Large intestine (tissue), 12 donors: ENCODE measurements at places on chromosomes 1 and 21. TPM values are rescaled to one million over a fixed set of nuclear protein-coding genes. Genes with fewer than 3 reads are reported as not detected.
A peak's percentile ranks its signal among the peaks of the same experiment; 100 is the strongest.

GRCh38 chr1:92411511-92411910 is 75.2 kb downstream of the GFI1 start:
- DNase-seq, result peak; percentile 5

- no peak for DNase-seq
Observed at GRCh38 chr1:40842691-40843090, 19.5 kb downstream of the CITED4 start.

DNA sequence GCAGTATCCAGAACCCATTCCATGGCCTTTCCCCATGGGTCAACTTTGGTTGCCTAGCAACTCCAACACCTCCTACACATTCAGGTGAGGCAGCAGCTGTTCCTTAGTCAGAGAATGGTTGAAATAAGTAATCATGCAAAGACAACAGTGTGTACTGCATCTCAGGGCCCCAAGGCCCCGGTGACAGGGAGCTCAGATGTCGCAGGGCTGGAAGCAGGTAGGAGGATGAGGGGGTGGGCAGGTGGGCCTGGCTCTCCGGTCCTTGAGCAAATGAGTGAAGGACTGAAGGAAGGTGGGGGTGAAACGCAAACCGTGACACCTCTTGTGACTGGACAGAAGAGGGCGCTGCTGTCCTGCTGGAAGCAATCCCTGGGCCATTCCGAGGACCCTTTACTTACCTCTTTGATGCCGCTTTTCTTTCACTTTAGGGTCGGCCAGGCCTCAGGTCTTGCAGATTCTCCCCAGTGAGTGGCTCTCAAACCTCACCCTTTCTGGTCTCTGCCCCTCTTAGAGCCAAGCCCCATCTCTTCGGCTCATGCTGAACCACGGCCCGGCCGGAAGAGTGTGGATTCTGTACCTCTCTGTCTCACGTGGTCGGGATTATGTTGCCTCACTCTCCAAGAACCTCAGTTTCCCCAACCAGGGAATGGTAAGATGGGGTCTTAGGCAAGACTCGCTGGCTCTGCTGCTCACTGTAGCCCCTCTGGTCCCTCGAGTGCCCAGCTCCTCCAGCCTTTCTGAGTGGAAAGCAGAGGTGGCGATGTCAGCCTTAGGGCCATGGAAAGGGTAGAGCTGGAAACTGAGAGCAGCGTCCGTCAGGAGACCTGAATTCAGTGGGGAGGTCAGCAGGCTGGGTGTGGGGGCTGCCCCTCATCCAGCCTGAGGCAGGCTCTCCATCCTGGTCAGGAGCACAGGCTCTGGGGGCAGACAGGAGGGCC is 5.6 kb upstream of the KCNA10 start:
- DNase-seq, result peak; percentile 18

GRCh38 chr1:60488847-60489246 is 415.3 kb upstream of the C1orf87 start:
- DNase-seq, result no peak

DNA sequence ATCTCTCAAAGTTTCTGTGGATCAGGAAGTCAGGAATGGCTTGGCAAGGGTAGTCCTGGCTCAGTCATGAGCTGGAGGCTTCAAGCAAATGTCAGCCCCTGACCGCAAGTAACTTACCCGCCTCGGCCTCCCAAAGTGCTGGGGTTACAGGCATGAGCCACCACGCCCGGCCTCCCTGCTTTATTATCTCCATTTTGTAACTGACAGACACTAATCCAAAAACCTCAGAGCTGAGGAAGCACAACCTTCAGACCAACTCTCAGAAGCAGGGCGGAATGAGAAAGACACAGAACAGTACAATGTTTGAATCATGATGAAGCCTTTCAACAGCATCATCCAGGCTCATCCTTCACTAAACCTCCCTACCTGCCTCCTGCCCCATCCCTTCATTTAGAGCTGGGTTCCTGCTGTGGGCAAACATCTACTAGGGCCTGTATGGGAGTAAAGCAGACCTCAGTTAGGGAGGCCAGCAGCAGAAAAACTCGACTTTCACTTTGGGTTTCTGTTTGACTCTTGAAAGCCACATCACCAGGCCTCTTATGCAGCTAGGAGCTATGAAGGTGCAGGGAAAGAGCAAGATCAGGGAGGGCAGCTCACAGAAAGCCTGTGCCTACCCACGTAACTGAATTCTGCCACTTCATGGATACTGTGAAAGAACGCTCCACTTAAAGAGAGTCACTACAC is 84.4 kb upstream of the RAB4A start:
- no peak for DNase-seq

DNA sequence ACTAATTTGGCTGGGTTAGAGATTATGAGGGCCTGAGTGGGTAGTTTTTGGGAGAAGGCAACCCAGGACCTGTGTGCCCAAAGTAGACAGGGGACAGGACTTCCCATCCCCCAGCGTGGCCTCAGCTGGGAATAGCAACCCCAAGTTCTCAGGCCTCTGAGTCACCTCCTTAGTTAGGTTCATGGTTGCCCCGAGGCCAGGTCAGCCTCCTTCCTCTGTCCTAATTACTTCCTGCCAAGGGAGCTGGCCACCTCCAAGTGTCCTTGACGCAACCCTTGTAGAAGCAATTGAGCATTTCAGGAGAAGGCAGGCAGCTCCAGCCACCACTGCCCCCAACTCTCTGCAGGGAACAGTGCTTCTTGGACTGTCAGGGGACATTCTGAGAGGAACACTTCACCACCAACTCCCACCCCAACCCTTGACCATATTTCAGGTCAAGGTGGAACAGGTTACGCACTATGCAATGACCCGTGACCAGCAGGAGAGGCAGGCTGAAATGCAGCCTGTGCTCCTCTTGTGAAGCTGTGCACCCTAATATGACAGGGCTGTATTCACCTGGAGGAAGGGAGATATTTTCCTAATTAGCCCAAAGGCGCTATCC is 5.1 kb upstream of the NT5C1A start:
- DNase-seq, result no peak

The RNF207 gene
- polyA plus RNA-seq, result 44.5 TPM

The SMIM12 gene
- polyA plus RNA-seq, result 31.3 TPM

The NPHS2 gene
- not detected for polyA plus RNA-seq
